T-helper 2 cell treated with Interferon-gamma antibody and Interleukin-4, amounts not matched to agents 5 μg/mL and 100 μg/mL, for 36 hours (primary cell): ENCODE measurements at places on chromosomes 2 and 18.

DNA sequence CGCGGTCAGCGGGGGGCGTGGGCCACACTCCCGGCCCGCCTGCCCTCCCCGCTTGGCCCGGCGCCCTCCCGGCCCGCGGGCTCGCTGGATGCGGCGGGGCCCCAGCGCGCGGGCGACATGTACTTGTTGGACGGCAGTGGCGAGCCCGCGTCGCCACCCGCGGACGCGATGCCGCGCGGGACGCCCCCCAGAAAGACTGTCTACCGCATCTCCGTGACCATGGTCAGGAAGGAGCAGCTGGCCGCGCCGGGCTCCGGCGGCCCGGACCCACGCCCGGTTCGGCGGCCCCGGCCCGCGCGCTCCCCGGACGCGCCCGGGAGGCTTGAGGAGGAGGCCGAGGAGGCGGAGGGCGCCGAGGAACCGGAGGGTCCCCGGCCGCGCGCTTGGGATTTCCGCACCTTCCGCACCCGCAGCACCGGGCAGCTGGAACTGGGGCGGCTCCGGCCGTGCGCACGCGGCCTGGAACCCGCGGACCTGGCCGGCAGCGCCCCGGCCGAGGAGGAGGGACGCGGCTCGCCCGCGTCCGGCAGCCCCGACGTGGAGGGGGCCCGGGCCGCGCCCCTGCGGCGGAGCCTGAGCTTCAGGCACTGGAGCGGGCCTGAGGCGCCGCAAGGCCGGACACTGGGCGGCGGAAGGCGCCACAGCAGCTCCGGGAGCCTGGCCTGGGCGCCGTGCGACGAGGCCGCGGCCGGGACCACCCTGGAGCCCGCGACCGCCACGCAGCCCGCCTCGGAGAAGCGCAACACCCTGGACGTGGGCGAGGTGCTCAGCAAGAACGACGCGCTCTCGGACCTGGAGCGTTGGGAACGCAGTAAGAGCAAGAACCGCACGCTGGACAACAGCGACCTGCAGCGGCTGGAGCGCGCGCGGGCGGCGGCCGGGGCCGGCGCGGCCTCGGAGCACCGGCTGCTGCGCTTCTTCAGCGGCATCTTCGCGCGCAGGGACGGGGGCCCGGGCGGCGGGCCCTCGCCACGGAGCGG is 176.4 kb downstream of the AGAP1 start:
- no peak for DNase-seq

DNA sequence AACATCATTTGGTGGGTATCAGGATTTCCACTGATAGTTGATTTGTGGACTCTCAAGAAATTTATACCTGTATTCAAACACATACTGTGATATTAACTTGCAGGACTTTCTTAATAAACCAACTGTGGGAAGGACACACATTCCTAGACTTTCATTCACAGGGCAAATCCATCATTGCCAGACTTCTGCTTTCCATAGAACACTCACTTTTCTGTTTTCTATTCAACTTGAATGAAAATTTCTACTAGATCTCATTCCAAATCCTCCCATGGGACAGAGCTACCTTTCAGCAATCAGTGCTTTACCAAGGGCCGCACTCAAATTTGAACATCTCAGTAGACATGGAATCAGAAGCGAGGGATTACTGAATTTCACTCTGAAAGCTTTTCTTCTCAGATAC is 612.5 kb downstream of the IRS1 start:
- no peak for DNase-seq

- DNase-seq, result no peak
These were observed 87.6 kb downstream of the NRP2 start for GRCh38 chr2:205769879-205770278.

GRCh38 chr2:241996100-241996499 is 126.6 kb downstream of the RTP5 start:
- DNase-seq, result no peak

- DNase-seq, result no peak
These were observed 123.3 kb upstream of the TANK start for GRCh38 chr2:161036926-161037325.

GRCh38 chr2:112621790-112622527 is 23.8 kb upstream of the SLC20A1 start:
- DNase-seq, result no peak

GRCh38 chr2:2919574-2920365 is 457.8 kb downstream of the EIPR1 start:
- DNase-seq, result no peak

GRCh38 chr2:227479865-227480475 is 8.0 kb downstream of the AGFG1 start:
- no peak for DNase-seq

DNA sequence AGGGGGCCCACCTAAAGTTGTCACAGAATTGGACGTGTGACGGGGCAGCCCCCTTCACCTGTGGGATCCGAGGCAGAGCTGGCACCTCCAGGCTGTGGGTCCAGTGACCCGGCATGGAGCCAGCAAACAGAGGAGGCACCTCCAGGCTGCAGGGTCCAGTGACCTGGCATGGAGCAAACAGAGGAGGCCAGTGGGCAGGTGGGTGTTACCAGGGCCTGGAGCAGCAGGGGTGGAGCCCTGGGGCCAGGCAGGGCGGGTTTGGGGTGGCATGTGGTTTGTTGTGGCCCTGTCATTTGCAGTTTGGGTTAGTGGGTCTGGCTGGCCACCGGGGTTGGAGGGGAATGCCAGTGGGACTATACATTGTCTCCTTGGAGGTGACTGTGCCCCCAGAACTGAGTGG is 68.2 kb downstream of the HPCAL1 start:
- no peak for DNase-seq

DNA sequence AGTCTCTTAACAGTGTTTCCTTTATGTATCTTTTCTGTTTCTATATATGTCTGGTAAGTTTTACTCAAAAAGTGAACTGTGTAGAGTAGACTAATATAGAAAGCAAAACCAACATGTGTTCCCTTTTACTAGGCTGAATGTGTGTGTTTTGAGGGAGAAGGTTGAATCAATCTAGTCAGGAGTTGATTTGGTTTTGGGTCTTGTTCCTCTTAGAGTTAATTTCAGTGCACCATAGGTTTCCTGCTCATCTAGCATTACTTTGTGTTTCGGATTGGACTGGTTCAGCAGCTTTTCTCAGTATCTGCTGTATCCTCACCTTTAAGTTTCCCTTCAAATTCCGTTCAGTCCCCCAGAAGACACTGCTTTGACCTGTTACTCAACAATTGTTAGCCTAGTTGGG is 52.0 kb upstream of the TRIM43 start:
- DNase-seq, result no peak

GRCh38 chr2:33786881-33787280 is 187.8 kb upstream of the FAM98A start:
- DNase-seq, result no peak

DNA sequence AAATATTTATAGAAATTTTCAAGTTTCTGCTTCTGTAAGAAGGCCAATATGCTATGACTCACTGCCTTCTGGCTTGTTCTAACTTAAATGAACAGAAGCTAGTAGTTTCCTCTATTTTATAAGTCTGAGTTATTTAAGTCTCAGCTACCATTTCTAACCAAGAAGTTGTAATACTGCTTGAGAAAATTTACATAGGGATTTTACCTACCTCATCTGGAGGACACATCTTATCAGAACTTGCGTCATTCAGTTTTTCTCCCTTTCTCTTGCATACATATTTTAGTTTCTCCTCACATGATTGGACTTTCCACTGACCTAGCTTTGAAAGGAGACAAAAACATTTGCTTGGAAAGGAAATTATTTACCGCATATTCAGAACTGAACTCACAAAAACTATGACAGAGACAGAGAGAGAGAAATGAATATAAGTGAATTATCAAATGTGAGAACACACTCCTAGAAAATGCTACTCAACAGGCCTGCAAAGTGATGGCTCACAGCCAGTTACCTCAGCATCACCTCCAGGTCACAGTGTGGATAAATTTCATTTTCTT is 81.1 kb upstream of the CD302 start:
- DNase-seq, result peak; percentile 41

DNA sequence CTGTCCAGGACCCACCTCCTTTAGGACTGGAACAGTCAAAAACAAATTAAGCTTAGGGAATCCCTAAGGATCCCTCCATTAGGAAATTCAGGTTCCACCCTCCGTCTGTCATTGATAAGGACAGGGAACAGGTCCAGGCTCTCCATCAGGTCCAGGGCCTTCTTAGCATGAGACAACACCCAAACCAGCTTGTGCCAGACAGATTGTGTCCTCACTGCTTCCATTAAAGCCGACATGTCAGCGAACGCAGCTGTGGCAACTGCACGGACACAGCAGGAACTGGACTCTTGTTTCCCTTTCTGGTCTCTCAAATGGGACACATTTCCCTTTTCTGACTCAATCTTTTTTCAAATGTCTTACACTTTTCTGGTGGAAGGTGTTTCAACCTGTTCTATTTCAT is 81.4 kb downstream of the BCL11A start:
- no peak for DNase-seq

- DNase-seq, result no peak
These were observed 20.0 kb upstream of the SIX2 start for GRCh38 chr2:45029215-45029614.

DNA sequence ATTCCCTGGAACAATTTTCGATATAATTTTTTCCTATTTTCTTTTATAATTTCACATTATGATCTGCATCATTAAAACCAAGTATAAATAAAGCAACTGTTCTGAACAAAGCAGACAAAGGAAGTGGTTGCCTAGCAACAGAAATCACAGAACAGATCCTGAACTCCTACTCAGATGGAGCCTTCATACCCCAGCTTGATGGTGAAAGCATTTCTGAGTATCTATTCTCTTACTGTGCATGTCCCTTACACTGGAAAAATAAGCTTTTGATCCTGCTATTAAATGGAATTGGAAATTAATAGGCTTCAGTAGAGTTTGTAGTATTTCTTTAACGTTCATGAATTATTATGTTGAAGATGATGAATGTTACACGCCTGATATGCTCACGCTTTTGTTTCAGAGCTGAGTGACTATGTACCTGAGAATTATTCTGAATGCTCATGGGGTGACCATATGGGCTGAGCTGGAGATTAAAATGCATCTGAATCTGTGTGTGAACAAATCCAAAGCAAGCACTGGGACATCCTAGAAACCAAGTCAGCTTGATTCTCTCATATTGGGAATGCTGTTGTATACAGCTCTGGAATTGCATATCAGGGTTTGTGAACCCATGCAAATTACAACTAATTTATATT is 254.0 kb downstream of the KCNJ3 start:
- DNase-seq, result no peak

DNA sequence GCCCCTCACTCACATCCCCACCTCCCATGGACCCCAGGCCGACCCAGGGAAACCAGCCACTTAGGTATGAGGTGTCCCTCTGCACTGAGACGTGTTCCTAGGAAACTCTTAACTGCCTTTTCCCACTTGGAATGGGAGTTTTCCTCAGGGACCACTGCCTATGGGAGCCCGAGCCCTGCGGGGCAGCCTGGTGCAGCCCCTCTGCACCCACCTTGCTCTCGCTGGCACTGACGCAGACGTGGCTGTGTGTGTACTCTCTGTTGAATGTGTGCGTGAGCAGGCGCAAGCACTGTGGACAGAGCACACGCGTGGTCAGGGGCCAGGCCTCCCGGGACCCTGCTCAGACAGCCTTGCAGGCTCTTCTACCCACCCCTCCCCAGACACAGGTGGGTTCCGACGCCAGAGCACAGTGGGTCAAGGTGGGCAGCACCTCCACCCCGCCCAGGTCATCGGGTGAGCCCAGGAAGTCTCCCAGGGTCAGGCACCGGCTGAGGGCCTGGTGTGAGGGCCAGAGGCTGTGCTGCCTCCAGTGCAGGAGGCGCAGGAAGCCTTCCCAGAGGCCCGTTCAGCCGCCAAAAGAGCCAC is 30.0 kb downstream of the AQP12A start:
- no peak for DNase-seq

GRCh38 chr2:14778015-14778414 is 145.5 kb downstream of the LRATD1 start:
- no peak for DNase-seq

- no peak for DNase-seq
These were observed 138.7 kb upstream of the AQP4 start for GRCh38 chr18:27004056-27004829.

- DNase-seq, result no peak
These were observed 430.1 kb downstream of the FBXO15 start for GRCh38 chr18:73717570-73717969.

- DNase-seq, result no peak
These were observed 325.9 kb downstream of the FSIP2 start for GRCh38 chr2:186064507-186064906.

DNA sequence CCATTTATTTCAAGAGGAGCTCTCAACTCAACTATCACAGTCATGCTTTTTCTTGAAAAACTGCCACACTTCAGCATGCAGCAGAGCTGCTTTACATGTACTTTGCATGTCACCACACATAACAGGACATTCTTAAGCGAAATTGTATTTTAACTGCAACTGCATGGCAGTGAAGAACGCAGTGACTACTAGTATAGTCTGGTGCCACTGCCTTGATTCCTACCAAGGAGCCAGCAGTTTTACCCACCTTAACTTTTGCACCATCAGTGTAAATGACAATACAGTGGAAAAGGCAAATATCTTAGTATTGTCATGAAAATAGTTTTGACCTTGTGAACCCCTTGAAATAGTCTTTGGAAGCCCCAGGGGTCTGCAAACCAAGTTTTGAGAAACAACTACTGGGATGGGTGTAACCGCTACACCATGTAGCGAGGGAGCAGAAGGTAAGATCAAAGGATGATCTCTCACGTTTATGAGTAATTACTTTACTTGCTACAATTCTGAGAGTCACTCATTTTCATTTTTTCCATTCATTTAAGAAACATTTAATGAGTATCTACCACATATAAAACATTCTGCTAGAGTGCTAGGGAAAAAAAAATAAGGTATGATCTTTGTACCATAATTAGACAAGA is 32.3 kb upstream of the MPP4 start:
- DNase-seq, result no peak

DNA sequence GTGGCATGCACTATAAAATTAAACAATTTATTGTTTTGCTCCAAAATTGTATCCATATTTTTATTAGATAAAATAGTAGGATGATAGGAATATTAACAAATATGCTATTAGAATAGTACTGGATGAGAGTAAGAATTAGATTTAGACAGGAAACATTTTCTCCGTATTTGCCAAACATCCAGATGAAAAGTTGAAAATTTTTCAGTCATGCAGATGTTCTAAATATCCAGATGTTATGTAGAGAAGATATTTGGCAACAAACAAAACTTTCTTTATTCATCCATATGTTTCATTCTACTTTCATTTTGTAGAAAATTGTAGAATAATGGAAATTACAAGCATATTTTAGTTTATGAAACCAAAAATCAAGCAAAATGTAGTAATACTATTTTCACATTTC is 45.2 kb upstream of the NEUROD1 start:
- DNase-seq, result no peak

- no peak for DNase-seq
These were observed at the start of gene COLEC11 for GRCh38 chr2:3594493-3595281. Gene COLEC11 (plus strand): TSS chr2:3595112. CDS start chr2:3604341, 9,229 bp downstream.
